CD14-positive monocyte (primary cell): ENCODE measurements at places on chromosomes 12 and 14.

DNA sequence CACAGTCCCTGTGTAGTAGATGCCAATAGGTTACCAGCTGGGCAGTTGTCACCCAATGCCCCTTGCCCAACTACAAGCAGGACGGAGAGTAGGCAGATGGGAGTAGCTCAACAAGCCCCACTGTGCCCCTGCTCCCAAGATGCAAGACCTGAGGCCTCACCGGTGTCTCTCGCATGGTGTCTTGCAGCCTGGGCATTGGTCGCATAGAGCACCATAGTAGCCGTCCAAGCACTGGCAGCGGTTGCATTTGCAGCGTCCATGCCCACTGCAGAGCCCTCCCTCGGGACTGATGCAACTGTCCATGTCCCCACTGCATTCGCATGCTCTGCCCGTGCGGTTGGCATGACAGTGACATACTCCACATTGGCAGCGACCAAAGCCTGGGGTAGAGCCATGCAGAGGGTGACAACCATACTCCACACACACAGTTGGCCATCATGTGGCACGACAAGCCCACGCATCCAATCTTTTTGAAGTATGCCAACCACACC lies 11.9 kb upstream of the CSAD start:
- DNase-seq = no peak

DNA sequence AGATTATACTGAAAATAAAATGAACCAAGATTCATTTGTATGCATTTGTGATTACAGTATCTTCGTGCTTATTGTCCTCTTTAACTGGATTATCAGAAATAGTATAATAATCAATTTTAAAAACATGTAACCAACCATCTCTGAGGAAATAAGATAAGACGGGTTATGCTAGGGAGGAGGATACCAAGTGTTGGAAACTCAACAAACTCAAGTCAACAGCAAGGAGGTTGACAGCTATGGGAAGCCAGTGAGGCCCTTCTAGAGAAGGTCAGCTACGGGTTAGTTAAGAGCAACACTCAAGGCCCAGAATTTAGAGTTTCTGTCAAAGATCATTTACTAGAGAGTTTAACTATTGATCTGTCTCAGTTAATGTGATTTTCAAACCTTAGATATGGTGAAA lies 137.2 kb downstream of the PDZRN4 start:
- DNase-seq = no peak

DNA sequence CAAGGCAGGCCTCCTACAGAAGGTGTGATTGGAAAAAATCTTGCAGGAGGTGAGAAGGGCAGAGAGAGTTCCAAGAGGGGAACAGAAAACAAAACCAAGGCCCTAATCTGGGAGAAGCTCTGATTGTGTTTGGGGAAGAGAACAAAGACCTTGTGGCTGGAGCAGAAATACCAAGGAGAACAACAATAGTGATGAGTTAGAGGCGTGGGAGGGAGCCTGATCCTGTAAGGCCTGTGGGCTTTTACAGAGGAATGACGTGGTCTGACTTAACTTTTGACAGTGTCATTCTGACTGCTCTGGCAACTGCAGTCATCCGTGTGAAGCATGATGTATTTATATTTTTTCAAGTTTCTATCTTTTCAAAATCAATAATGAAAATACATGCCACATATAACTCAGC lies 200.6 kb downstream of the ANO4 start:
- DNase-seq = no peak

DNA sequence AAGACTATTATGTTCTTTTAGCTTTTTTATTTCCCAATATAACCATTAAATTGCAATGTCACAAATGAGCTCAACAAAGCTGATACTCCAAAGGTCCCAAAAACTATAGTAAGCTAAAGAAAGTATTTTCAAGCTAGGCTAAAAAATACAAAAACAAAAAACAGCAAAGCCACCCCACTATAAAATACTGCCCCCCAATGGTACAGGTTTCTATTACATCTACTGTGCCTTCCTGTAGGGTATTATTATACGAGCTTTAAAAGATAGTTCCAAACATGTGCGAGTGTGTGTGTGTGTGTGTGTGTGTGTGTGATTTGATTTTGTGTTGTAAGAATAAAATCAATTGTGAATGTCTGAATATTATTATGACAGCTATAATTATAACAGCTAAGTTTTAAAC lies 1.1 kb downstream of the IFNG start:
- no peak for DNase-seq

DNA sequence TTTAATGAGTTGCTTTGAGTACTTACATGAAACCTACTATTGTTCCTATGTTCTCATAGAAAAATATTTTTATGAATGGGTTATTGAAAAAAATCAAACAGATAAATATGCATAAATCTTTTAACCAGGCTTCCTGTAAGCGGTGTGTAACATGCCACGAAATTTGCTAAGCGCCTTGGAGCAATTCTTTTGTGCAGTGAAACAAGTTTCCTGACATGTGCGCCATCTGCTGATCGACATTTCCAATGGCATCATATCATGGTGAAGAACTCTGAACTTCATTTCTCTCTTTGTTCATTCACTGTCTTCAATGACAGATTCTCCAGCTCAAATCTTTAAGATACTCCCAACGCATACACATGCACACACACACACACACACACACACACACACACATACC lies 145.6 kb upstream of the NAV3 start:
- DNase-seq = no peak

DNA sequence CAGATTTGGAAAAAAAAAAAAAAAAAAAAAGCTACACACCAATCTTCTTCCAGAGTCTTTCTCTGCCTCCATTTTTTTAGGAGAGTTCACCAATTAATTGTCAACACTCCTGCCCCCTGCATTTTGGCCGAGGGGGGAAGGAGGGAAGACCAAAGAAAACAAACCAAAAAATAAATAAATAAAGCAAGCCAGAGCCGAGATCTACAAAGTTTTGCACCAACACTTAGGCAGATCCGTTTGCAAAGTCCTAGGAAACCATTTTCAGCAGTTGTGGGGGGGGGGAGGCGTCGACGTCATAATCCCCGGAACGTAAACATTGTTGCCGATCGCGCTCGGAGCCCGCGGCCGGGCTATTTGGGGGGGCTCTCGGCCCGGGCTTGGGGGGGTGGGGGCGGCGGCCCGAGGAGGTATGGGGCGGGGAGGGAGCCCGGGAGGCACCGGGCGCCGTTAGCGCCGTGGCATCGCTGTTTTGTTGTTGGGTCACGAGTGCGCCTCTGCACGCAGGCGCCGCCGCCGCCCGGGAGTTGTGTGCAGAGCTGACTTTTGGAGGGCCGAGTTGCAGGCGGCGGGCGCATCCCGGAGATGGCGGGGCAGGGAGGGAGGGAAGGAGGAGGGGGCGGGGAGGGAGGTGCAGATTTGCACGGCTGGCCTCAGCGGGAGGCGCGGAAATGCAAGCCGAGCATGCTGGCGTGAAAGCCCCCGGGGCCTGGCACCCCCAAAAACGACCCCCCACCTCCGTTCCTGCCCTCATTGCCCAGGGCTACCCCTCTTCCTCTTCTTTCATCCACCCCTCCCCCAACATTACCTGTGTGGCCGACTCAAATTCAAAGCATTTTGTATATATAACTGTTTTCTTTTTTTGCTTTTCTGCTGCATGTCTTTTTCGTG lies 598 bp downstream of the KDM2B start:
- DNase-seq = no peak
